Right lobe of liver (tissue), 6 donors: ENCODE measurements at places on chromosomes 5 and 9.

GRCh38 chr9:114335745-114336144 is 6.1 kb downstream of the ORM2 start:
- DNase-seq: no peak

DNA sequence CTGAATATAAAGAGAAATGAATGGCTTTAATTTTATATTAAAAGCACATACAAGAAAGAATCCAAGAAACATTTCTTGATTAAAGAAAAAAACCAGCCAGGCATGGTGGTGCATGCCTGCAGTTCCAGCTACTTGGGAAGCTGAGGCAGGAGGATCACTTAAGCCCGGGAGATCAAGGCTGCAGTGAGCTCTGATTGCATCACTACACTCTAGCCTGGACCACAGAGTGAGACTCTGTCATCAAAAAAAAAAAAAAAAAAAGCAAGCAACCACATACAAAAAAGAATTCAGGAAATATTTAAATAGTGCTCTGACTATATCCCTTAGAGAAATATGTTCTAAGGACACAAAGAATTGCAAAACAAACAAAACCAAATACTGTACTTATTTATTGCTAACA is 2.5 kb upstream of the PLAC8L1 start:
- DNase-seq: no peak

DNA sequence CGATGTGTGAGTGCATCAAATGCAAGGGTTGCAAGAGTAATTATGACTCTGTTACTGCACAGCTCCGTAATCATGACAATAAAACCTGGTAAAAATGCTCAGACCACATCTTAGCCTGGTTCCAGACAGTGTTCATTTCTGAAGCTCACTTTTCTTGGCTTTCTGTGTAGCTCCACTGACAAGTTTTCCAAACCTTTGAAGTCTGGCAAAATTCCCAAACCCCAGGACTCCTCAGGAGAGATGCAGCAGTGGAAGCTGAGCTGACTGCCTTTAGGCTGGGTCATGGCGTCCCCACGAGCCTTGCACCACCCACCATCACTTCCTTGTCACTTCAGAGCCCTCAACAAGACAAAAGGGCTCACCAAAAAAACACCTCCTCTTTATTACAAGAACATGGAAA is 131.6 kb upstream of the TAS2R1 start:
- DNase-seq: no peak

DNA sequence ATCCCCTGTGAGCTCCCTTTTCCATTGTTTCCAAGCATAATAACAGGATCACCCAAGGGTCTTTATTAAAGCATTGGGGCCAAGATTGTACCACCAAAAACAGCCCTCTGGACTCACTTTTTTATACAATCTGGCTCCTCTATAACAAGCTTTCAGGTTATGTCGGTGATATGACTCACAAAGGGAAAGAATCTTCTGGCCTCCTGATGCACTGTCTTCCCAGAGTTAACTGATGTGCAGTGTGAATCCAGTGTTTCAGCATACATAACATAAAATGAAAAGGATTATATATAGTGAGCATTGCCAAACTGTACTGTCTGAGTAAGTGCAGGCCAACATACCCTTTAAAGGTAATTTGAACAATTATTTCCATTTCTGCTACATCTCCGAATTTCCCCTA is 33.9 kb upstream of the MAN2A1 start:
- DNase-seq: no peak

DNA sequence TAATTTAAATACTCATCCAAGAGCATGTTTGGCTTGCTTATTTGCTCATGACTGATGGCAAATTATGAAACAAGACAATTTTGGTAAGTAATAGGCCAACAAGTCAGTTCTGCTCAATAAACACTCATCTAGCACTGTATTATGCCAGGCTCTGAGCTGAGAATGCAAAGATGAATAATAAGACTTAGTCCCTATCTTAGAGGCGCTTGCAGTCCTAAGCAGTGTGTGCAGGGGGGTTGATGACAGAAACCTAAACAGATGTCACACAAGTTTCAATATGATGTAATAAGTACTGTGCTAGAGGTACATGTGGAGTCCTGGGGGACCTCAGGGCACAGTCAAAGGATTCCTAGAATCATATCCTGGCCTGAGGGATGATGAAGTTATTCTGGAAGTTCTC is 287.6 kb upstream of the ADRA1B start:
- no peak for DNase-seq

GRCh38 chr9:132585954-132586829 is 3.8 kb downstream of the BARHL1 start:
- peak; percentile 47 for DNase-seq

DNA sequence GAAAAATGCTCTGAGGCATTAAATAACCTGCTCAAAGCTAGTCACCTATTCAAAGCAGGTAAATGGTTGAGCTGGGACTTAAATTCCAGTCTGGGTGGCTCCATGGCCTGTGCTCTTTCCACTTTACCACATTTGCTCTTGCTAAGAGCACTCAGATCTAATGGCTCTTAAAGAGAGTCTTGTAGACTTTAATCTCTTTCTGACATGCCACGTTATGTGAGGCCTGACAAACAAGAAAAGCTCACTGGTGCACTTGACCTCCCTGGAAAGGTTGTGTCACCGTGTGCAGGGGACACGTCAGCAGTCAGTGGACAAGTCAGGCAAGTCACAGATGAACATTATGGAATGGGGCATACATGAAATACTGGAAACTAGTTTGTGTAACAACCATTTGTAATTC is 129.9 kb upstream of the RPS23 start:
- no peak for DNase-seq

DNA sequence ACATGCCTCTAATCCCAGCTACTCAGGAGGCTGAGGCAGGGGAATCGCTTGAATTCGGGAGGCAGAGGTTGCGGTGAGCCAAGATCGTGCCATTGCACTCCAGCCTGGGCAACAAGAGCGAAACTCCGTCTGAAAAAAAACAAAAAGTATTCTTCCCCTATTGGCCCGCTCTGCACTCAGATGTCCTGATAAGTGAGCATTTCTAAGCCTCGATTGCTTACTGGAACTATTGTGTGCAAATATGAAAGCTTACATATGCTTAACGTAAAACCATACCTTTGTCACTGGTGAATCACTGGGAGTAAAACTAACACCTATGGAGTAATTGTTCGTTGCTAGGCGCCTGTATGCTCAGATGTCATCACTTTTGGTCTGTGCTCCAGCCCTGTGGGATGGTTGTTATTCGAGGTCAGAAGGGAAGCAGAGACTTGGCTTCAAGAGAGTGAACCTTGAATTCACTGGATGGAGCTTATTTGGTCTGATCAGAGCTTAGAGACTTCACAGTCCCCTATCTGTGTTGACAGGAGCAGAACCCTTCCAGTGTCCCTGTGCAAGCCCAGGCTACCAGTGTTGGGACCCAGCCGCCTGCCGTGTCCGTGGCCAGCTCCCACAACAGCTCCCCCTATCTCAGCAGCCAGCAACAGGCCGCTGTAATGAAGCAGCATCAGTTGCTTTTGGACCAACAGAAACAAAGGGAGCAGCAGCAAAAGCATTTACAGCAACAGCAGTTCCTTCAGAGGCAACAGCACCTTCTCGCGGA is 25.3 kb upstream of the LTC4S start:
- DNase-seq: no peak

DNA sequence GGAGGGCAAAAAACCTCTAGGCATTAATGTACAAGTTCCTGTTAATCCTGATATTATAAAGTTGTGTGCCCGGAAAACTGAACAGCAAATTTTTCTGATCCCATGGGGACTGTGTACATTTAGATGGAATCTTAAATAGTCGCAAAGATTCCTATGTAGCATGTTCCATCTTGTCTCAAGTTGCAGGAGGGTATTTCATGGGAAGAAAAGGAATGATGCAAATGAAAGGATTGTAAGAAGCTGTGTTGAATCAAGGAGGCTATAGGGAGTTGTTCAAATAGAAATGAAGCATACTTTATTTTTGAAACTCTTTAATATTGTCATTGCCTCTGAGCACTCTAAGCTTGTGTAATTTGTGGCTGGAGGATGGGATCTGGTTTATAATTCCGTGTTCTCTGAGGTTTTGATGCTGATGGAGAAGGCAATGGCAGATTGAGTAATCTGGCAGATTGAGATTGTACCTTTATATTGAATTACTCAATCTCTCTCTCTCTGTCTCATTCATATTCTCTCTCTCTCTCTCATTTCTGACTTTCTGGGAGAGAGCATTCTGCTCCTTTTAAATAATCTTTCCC is 288.5 kb downstream of the OSTF1 start:
- DNase-seq: no peak

DNA sequence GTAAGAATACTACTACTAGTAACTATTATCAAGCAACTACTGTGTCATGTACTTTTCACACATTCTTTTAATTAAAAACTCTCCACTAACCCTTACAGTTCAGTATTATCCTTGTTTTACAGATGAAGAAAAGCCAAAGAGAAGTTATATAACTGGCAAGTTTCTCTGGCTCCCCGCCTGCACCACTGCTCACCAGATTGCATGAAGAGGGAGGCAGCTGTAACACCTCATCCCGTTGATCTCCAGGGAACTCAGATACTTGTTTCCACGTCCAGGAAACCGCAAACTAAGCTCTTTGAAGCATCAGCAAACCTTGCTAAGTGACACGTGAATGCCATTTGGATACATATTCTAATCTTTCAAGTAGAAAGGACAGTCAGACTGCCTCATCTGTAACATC is 70.3 kb downstream of the RIGI start:
- DNase-seq: no peak

DNA sequence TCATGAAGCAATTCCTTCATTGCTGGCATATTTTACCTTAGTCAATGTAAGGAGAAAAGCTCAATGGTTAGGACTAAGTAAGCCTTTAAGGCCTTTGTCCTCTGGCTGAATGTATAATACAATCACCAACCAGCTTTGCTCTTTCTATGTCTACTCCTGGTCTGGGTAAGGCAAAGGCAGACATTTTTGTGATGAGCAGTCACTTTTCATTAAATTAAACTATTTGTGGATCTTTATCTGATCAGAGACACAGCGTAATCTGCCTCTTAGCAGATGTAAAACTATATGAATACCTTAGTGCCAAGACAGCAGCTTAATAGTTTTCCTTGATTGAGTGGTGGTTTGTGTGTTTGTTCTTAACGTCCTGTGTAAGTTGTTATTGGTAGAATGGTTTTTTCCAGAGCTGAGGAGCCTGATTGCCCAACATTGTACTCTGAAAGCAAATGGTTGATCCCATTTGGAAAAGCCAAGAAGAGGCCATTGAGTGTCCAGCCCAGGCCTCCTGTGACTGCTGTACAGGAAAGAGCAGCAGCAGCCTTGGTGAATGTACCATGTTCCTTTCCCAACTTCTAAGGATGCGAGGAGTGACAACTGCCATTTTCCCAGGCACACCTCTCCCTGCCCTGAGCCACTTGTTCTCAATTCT is 16.5 kb upstream of the CXXC5 start:
- no peak for DNase-seq

DNA sequence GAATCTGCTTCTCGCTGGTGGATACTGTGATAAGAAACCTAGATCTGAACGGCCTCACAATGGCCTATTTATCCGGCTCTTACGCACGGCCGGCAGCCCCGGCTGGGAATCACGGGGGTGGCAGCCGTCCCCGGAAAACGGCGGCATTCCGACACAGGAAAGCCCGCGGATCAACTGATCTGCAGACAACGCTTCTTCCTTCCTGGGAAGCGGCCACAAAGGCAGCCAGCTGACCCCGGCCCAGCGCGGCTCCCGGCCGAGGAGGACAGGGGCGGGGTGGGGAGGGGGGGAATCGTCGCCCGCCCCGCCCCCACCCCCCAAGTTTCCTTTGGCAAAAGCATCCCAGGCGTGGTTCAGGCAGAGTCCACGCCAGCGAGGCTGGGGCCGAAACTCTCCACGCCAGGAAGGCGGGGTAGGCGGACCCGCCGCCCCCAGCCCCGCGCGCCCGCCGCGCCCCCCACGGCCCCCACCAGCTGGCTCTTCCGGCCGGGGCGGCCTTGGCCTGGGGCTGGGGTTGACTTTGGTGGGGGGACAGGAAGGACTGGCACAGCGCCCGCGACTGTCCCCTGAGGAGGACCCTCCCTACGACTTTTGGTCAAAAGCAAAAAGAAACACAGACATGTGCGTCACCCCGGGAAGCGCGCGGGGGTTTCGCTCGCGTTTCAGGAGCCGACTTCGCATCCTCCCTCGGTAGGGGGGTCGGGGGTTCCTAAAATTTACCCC is 247.7 kb upstream of the ANKRD55 start:
- DNase-seq: peak; percentile 64

DNA sequence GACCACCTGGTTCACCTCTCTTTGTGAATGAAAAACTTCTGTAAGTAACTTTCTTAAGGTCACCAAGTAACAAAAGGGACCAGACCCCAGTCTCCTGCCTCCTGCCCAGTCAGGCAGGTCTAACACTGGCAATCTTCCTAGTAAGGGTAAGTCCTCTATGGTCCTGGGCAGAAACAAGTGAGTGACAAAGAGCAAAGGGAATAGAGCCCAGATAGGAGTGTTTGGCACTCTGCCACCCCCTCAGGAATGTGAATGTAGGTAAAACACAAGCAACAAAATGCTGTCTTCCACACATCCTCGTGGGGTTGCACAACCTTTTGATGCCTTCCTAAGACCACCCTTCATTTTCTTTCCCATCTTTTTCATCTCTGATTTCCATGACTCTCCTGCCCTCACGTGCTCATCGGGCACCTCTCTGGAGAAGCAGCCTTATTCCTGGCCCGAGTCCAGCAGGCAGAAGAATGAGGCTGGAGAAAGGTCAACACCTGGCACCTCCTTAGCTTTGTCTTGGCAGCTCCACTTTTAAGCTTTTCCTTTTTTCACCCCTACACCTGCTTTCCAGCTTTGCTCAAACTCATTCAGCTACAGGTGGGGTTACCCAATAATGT is 90.2 kb upstream of the LHFPL2 start:
- no peak for DNase-seq

DNA sequence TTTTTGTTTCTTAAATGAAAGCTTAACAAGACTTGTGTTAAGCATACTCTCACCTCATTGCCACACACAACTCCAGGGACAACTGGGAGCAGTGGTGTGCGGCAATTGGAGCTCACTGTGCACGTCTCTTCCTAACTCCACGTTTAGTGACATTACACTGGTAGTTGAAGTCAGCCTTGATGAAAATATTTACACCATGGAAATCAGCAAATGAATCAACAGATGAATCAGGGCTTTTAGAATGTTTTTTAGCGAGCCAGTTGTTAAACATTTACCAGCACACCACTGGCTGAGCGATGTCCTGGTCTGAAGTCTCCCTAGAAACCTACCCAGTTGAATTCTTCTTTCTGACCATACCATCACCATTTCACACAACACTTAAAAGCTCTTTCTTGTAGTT is 67.3 kb downstream of the KLHL3 start:
- DNase-seq: no peak

GRCh38 chr9:73199886-73200285 is 48.2 kb downstream of the ANXA1 start:
- DNase-seq: no peak

- no peak for DNase-seq
Measured at GRCh38 chr9:109519366-109519765, 21.3 kb upstream of the PTPN3 start.

DNA sequence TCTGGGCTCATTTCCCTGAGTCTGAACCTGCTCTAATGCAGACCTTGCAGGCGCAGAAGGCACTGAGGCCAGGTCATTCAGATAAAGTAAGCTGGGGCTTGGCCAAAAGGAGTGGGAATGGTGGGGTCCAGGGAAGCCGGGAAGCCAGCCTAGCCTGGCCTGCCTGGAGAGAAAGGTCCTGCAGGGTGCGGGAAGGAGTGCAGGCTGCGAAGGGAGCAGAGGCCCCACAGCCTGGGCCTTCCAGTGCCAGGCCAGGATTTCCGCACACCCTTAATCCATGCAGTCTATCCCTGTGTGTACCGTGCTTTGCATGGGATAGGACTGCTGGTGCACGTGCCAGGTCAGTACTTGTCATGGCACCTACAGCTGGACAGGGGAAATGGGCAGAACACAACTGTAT is 3.6 kb upstream of the STING1 start:
- DNase-seq: no peak
